Right atrium auricular region (tissue), 2 donors: ENCODE measurements at places on chromosomes 3 and 15. TPM values are rescaled to one million over a fixed set of nuclear protein-coding genes. Genes with fewer than 3 reads are reported as not detected.

DNA sequence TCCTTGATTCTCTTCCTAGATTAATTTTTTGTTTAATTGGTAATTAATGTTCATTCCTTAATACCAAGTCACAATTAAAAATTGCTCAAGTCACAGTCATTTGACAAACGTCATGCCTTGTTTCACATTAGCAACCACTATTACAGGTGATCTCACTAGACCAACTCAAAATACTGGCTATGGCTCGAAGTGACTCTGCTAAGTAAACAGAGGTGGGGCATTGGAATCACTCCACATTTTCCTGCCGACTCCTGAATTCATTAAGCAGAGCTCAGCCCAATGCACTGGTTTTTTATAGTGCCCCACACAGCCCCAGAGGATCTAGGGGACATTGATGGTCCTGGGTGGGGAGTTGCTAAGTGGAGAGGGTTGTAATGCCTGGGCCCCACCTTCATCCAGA, 201.2 kb upstream of the NSMCE3 start:
- no peak for DNase-seq

- DNase-seq, result no peak
Measured at GRCh38 chr3:186367631-186368030, 5.6 kb upstream of the DGKG start.

GRCh38 chr3:178465260-178466180, 70.7 kb upstream of the KCNMB2 start:
- no peak for DNase-seq

DNA sequence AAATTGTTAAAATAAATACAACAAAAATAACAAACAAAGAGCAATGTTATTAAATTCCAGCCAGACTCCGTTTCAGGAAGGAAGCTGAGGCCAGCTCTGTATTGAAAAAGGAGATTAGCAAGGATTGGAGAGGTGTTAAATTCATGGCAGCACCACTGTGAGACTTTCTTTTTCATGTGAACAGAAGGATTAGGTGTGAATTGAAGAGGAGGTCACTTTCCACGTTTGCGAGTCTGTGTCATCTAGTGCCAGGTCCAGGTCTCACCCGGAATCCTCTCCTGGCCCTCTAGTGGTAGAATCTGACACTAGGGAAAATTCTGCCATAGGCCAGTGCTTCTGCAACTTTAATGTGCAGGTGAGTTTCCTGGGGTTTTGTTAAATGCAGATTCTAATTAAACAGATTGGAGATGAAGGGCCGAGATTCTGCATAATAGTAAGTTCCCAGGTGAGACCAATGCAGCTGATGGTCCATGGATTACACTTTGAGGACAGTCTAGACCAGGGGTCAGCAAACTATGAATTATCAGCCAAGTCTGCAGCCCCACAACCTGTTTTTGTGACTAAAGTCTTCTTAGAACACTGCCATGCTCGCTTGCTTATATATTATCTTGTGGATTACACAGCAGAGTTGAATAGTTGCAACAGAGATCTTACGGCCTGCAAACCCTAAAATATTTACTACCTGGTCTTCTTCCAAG, 9.2 kb upstream of the SLC6A1 start:
- no peak for DNase-seq

DNA sequence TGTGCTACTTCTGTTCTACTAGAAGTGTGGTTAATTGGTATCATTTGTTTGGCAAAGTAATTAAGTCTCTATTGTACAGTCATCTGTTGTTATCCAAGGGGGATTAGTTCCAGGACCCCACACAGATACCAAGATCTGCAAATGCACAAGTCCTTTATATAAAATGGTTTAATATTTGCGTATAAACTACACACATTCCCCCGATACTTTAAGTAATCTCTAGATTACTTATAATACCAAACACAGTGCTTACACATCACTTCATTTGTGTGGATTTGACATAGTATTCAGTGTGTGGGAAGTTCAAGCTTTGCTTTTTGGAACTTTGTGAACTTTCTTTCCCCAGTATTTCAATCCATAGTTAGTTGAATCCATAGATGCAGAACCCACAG, 50.5 kb upstream of the ABI3BP start:
- no peak for DNase-seq

- no peak for DNase-seq
Measured at GRCh38 chr3:180306155-180306554, 269.4 kb upstream of the PEX5L start.

DNA sequence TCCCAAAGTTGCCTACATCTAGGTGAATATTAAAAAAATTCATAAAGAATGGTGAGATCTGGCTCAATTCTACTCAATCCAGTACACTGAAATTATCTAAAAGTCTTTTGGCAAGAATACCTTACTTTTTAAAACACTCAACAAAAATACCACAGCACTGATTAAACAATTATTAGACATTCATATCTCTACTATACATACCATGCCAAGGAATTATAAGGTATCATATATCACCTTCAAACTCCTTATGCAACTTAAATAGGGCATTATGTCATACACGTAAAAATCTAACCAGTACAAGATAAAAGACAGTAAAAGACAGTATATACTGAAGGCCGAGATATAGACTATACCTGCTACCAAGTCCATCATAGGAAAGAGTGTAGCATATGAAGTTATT, 6.1 kb upstream of the ANKRD28 start:
- no peak for DNase-seq

GRCh38 chr3:109804697-109805096, 467.4 kb upstream of the DPPA4 start:
- DNase-seq, result no peak

DNA sequence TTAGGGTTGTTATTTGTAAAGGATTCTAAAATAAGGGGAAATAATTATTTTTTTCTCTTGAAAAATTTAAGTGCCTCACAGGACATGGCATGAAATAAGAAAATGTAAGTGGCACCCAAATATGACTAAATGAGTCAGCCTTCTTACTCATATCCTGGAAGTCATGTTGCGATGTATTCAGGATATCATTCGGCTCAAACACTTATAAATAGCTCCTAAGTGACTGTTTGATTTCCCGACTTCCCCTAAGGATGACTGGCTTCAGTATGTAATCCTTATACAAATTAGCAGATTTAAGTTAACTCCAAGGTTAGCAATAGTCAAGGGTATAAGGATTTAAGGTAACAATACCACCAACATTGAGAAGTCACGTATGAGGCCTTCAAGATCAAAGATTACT, 57.3 kb upstream of the OSTN start:
- DNase-seq, result no peak

GRCh38 chr3:195102609-195103467, 168.1 kb downstream of the XXYLT1 start:
- no peak for DNase-seq

- no peak for DNase-seq
Measured at GRCh38 chr3:187999821-188000220, 154.1 kb upstream of the LPP start.

- DNase-seq, result no peak
Measured at GRCh38 chr15:82186719-82187406, 75.7 kb downstream of the EFL1 start.

Gene PAQR5
- 5.0 TPM for total RNA-seq

Gene P2RY14
- 3.6 TPM for total RNA-seq

Gene CCK
- total RNA-seq, result not detected

Gene LRTM1
- not detected for total RNA-seq

Gene CPN2
- total RNA-seq, result not detected
